ENCODE measurements at places on chromosomes 12 and 14.

DNA sequence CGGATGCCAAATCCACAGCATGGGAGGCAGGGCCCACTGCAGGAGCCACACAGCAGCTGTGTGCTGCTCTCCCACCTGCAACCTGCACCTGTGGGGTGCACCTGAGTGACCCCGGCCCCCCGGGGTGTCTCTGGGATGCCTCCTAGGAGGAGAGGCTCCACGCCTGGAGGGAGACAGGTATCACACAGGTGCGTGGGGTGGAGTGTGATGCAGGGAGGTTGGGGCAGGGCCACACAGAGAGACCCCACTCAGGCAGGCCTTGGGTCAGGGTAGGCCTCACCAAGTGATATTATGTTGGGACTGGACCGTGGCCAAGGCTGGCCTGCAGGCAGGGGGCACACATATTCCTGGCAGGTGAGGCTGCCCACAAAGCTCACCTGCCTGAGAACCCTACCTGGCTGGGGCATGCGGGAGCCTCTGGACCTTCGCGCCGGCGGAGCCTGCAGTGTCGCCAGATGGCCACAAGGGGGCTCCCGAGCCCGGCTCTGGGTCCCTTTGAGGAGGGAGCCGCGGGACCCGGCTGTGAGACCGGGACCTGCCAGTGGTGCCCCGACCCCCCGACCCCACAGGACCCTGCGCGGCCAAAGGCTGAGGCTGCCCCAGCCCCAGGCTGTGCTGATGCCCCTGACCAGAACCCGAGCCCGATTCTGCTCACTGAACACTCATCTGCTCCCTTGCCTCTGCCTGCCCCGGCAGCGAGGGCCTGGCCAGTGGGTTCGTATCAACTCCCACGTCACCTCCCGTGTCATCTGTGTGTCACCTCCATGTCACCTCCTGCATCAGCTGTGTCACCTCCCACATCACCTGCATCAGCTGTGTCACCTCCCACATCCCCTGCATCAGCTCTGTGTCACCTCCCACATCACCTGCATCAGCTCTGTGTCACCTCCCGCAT lies 11.4 kb downstream of the TMEM121 start:
- peak; percentile 50 for DNase-seq

GRCh38 chr14:65149116-65149515 lies 46.8 kb upstream of the MAX start:
- no peak for DNase-seq

DNA sequence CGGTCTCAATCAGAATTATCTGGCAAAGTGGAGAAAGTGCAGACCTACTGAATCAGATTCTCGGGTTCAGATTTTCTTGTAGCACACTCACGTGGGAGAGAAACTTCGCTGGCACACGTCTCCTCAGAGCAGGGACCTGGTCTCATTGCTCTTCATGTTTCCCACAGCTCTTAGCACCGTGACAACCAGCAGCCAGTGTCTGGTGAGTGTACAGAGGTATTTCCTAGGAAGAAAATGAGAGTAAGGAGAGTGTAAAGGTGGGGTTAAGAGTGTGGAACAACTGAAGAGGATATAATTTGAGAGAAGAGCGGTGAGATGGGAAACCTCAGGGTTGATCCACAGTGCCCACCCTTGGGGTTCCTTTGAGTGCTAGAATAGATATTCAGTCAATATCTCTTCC lies 89.2 kb downstream of the ARF6 start:
- DNase-seq = no peak

GRCh38 chr14:36222952-36223468 lies 46.5 kb upstream of the PTCSC3 start:
- DNase-seq = no peak

DNA sequence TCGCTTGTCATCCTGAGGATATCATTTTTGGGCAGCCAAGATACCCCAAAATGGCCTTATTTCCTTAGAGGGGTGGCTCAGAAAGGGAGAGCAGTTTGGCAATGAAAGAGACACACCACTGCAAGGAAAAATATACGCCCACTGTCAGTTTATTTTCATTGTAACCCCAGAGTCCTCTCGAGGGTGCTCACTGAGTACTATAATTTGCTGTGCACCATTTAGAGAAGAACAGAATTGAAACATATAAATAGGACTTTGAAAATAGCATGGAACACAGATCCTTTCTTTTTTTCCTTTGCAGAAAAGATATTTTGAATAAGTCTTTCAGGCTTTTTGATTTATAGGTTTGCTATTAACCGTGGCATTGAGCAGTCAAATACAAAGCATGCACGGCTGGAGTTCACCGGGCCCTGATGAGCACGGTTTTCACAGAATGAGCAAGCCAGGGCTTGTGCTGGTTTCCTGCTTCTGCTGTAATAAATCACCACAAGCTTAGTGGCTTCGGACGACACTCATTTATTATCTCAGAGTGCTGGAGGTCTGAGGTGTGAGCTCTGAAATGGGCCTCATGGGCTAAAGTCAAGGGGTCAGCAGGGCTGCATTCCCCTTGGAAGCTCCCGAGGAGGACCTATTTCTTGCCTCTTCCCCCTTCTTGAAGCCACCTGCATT lies 152.3 kb downstream of the ZNF664 start:
- DNase-seq = no peak

GRCh38 chr12:48156652-48157017 lies 680 bp downstream of the ASB8 start:
- DNase-seq = peak; percentile 65
